ENCODE measurements at places on chromosomes 12 and 14. TPM values are rescaled to one million over a fixed set of nuclear protein-coding genes. Genes with fewer than 3 reads are reported as not detected.
A peak's percentile ranks its signal among the peaks of the same experiment; 100 is the strongest.

DNA sequence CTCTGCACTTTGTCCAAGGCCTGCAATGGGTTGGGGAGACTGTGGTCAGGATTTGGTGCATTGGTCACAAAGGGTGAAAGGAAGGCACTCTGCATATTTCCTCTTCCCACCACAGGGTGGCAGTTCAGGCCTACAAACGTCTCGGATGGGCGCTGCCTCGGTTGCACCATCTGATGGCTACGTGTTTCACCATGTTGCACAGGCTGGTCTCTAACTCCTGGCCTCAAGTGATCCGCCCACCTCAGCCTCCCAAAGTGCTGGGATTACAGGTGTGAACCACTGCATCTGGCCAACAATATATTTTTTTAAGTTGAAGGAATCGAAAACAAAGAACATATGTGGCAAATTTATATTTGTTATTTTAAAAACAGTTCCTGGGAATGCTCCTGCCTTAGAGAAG lies 35.1 kb downstream of the TMBIM6 start:
- DNase-seq: peak; percentile 93

DNA sequence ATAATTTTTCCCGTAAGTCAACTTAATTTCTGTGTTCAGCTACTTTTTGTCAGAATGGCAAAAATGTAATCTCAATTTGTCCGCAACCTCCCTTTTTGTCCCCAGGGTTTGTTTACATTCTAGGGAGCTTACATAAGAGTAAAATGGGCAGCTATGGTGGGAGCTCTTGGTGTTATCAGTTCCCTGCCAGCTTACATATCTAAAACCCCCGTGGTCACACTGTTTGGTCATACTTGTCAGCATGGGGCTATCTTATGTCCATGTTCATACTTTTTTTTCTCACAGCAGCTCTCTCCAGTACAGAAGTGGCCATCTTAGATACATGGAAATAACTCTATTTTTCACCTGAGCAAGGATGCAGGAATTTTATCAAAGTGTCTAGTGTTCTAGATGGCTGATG lies 16.7 kb downstream of the SLCO1C1 start:
- peak; percentile 22 for DNase-seq

GRCh38 chr12:127165567-127166392 lies 1101.2 kb upstream of the TMEM132C start:
- peak; percentile 39 for DNase-seq

SERPINA9 gene
- not detected for total RNA-seq

TSHR gene
- 0.30 TPM for total RNA-seq
